ENCODE measurements at places on chromosomes 3 and 15.
A peak's percentile ranks its signal among the peaks of the same experiment; 100 is the strongest.

DNA sequence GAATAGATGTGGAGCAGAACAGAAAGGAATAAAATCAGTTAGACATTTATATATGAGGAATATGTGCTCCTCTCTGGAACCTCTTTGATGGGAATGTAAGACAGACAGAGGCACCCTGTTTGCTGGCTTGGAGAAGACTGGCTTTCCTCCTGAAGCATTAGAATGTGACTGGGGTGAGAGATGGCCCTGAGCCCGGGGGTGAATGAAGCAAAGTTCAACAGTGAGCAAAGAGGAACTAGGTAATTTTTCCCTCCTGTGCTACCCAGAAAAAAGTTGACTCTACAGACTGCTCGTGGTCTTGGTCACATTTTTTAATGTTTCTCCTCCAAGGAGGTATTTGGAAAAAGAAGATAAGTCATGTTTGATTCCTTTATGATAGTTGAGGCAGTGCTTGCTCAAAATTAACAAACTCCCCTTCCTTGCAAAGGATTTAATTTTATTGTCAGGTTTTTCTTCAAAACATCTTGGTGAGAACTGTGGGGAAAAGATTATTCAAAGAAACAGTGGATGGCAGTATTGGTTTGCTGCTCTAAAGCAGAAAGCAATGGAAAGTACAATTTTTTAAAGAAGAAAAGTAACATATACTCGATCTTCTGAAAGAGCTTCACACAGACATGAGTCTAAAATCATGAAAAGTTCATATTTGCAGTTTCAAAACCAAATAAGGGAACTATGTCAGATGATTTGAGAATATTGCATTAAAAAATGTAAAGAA, 370.4 kb upstream of the CDIN1 start:
- no peak for DNase-seq

DNA sequence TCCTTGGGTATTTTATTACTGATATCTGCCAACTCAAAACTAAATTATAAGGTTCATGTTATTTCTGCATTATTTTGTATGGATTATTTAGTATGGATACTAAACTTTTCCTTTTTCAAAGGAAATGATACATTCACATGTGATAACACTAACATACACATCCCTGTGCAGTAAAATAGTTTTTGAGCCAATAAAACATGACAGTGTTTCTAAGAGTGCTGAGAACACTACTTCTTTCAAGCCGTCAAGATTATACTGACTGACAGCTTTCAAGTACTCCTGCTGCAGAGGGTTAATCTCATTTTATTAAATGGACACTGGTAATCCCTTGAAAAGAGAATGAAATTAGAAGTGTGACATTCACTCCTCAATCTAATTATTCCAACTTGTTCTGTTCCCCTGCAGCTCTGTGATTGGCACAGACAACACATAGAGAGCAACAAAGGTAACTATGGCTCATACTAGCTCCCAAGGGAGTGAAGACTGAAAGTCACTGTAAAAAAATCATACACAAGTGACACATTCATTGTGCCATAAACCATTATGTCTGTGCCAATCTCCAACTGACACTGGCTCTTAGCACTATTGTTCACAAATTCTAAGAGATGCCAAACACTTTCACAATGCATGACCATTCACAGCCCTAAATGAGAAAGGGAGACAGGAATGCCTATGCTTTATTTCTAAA, 468.6 kb downstream of the SHQ1 start:
- DNase-seq = no peak

DNA sequence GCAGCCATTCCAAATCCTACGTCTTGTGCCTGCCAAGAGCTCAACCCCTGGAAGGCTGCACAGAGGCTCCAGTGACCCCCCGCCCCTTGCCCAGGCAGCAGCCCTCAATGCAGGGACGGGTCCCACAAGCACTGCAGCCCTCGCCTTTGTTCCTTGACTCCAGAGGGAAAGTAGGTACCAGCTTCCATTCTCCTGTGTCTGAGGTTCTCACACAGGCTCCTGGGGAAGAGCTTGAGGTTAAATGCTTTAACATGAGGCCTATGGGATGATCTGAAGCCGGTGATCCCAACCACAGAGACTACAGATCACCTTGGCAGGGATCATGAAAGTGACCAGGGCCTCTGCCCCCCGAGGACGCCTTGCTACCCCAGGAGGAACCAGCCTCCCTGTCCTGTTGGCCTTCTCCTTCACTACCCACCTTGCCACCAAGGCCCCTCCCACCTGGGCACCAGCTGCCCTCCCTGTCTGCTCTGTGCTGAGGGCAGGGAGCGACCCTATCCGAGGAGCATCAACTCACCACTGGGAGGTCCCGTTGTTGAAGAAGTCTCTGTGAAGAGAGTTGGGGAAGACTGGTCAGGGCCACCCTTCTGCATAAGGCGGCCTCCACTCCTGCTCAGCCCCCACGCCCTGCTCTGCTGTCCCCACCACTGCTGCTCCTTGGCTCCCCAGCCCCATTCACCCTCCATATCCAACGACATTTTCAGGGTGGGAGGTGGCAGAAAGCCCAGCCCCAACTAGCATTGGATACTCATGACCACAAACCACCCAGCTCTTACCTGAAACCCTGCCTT, 95.3 kb downstream of the SEC22A start:
- DNase-seq = no peak

DNA sequence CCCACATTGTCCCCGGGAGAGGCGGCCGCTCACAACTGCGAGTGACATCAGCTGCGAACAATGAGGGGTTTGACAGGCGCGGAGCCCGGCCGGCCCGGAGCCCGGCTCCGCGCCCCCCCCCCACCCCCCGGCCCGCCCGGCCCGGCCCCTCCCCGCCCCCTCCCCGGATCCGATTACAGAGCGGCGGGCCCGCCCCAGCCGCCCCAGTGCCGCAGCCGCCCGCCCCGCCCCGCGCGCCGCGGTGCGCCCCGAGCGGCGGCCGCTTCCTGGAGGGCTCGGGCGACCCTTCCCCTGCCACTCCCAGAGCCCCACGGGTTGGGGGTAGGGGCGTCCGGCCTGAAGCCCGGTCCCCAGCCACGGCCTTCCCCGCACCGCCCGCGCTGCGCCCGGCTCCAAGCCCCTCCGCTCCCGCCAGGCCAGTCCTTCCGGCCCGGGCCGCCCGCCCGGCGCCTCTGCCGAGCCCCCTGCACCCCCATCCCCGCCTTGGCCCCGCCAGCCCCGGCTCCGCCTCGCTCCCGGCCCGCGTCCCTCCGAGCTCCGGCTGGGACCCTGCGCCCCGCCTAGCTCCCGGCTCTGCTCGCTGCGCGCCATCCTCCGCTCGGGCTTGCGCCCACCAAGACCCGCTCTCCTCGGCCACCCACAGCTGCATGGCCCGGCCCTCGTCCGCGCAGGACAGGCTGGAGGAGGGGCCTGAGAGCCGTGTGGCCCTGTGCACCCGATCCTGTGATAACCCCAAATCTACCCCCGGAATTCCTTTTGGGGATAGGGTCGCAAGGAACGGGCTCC, at the start of gene PCBP4:
Gene PCBP4 (minus strand): TSS at position 71 of the 786 bp plus-strand sequence. CDS start 6,214 bp downstream, outside the sequence.
- peak; percentile 54 for DNase-seq
